Naive thymus-derived CD4-positive, alpha-beta T cell (primary cell): ENCODE measurements at places on chromosomes 4 and X. TPM values are rescaled to one million over a fixed set of nuclear protein-coding genes. Genes with fewer than 3 reads are reported as not detected.

The USP26 gene
- total RNA-seq = not detected

The BST1 gene
- total RNA-seq = 41.8 TPM

The AR gene
- total RNA-seq = not detected

The FGFBP2 gene
- total RNA-seq = 3.9 and 4.5 TPM in 2 replicates

The TMPRSS11F gene
- total RNA-seq = not detected in 2 replicates

The ABLIM2 gene
- 4.8 TPM for total RNA-seq

The XAGE2 gene
- total RNA-seq = not detected

The LCORL gene
- 11.9 TPM for total RNA-seq

The ATP2B3 gene
- total RNA-seq = not detected

The PAGE1 gene
- total RNA-seq = not detected

The MEPE gene
- total RNA-seq = not detected

The ERAS gene
- not detected in 2 replicates for total RNA-seq

The MAGEA11 gene
- total RNA-seq = not detected

The NLRP2B gene
- not detected in 2 replicates for total RNA-seq

The FAM184B gene
- not detected for total RNA-seq

The UGT2B15 gene
- total RNA-seq = not detected

- H3K4me3 ChIP-seq = no peak overlapping the region
- no peaks in the 10 kb centered on the region for H3K4me1 ChIP-seq
- H3K27ac ChIP-seq = no peak overlapping the region
- DNase-seq = no peak
Observed at GRCh38 chrX:23610495-23610894, 56.8 kb upstream of the PRDX4 start.

GRCh38 chrX:44975666-44976263 lies 102.8 kb downstream of the KDM6A start:
- H3K36me3 ChIP-seq = no peaks in the 10 kb centered on the region
- H3K27me3 ChIP-seq = no peaks in the 10 kb centered on the region
- DNase-seq = no peak
- H3K4me1 ChIP-seq = no peaks in the 10 kb centered on the region

- no peaks in the 10 kb centered on the region for H3K36me3 ChIP-seq
- no peak overlapping the region for H3K4me3 ChIP-seq
- peaks cover 7% of the 10 kb centered on the region for H3K27me3 ChIP-seq
- no peak for DNase-seq
- H3K4me1 ChIP-seq = peaks cover 4% of the 10 kb centered on the region
Observed at GRCh38 chrX:137563681-137564651, 2.0 kb upstream of the ZIC3 start.

- DNase-seq = no peak
- no peak overlapping the region for H3K4me3 ChIP-seq
- H3K27ac ChIP-seq = no peak overlapping the region
- H3K4me1 ChIP-seq = no peaks in the 10 kb centered on the region
Observed at GRCh38 chr4:138952411-138952810, 63.2 kb upstream of the NOCT start.

GRCh38 chrX:53085661-53086229 lies 3.6 kb downstream of the TSPYL2 start:
- no peaks in the 10 kb centered on the region for H3K27me3 ChIP-seq
- peaks cover 5% of the 10 kb centered on the region for H3K36me3 ChIP-seq
- no peak overlapping the region for H3K4me3 ChIP-seq
- H3K27ac ChIP-seq = no peak overlapping the region

- no peak for DNase-seq
- no peaks in the 10 kb centered on the region for H3K27me3 ChIP-seq
- H3K4me3 ChIP-seq = no peak overlapping the region
- H3K27ac ChIP-seq = no peak overlapping the region
- no peaks in the 10 kb centered on the region for H3K4me1 ChIP-seq
Observed at GRCh38 chrX:47248576-47248975, 15.8 kb downstream of the USP11 start.

- no peaks in the 10 kb centered on the region for H3K36me3 ChIP-seq
- H3K27ac ChIP-seq = no peak overlapping the region
- no peaks in the 10 kb centered on the region for H3K27me3 ChIP-seq
- DNase-seq = no peak
Observed at GRCh38 chr4:127251423-127251822, 381.3 kb upstream of the INTU start.

- H3K4me1 ChIP-seq = no peaks in the 10 kb centered on the region
- H3K27me3 ChIP-seq = no peaks in the 10 kb centered on the region
- H3K27ac ChIP-seq = no peak overlapping the region
- DNase-seq = no peak
- H3K36me3 ChIP-seq = no peaks in the 10 kb centered on the region
Observed at GRCh38 chr4:117425636-117426035, 340.3 kb upstream of the TRAM1L1 start.

- H3K4me1 ChIP-seq = no peaks in the 10 kb centered on the region
- H3K27me3 ChIP-seq = no peaks in the 10 kb centered on the region
- H3K27ac ChIP-seq = no peak overlapping the region
Observed at GRCh38 chrX:22278375-22278774, 5.7 kb downstream of the CBLL2 start.

DNA sequence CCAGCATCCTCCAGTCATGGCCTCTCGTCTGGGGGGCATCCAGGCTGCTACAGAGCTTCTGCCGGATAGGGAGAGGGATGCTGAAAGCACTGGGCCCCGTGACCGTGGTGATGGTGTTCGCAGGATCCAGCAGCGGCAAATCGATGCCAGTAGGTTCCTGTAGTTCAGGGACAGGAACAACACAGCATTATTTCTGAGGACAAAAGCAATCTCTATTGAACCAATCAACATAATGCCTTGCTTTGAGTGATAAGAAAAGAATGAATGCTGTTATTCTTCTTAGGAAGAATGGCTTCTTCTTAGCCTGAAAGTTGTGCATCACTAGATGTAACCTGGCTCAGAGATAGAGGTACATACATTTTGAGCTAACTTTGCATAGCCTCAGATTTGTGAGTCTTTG lies 378.6 kb downstream of the UNC5C start:
- H3K36me3 ChIP-seq = no peaks in the 10 kb centered on the region
- H3K4me1 ChIP-seq = no peaks in the 10 kb centered on the region
- no peak overlapping the region for H3K27ac ChIP-seq
- no peaks in the 10 kb centered on the region for H3K27me3 ChIP-seq
- no peak overlapping the region for H3K4me3 ChIP-seq

DNA sequence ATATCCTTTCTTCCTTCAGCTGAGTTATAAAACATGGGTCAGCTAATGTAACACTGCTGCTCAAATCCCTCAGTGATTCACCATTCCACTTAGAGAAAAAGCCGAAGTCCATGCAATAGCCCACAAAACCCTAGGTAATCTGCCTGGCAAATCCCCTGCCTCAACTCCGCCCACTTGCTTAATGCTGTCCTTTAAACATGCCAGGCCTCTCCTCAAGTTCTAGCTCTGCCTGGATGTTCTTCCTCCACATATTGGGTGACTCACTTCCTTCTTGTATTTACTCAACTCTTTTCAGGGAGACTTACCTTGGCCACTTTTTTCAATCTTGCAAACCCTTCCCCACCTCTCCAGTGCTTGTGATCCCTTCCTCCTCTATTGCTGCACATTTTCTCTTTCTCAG lies 89.8 kb downstream of the EMCN start:
- no peak overlapping the region for H3K4me3 ChIP-seq
- no peaks in the 10 kb centered on the region for H3K36me3 ChIP-seq
- no peaks in the 10 kb centered on the region for H3K27me3 ChIP-seq
- DNase-seq = no peak
- H3K4me1 ChIP-seq = no peaks in the 10 kb centered on the region

- H3K4me3 ChIP-seq = no peak overlapping the region
- H3K4me1 ChIP-seq = no peaks in the 10 kb centered on the region
- no peak overlapping the region for H3K27ac ChIP-seq
- DNase-seq = no peak
- no peaks in the 10 kb centered on the region for H3K27me3 ChIP-seq
Observed at GRCh38 chr4:11420327-11420726, 8.4 kb downstream of the HS3ST1 start.

GRCh38 chr4:74967324-74967723 lies 34.4 kb downstream of the PARM1 start:
- no peaks in the 10 kb centered on the region for H3K27me3 ChIP-seq
- H3K4me1 ChIP-seq = no peaks in the 10 kb centered on the region
- no peaks in the 10 kb centered on the region for H3K36me3 ChIP-seq

GRCh38 chr4:84338367-84338766 lies 160.7 kb downstream of the NKX6-1 start:
- H3K36me3 ChIP-seq = no peaks in the 10 kb centered on the region
- no peak overlapping the region for H3K27ac ChIP-seq
- H3K4me3 ChIP-seq = no peak overlapping the region
- DNase-seq = no peak
- no peaks in the 10 kb centered on the region for H3K4me1 ChIP-seq

- H3K36me3 ChIP-seq = no peaks in the 10 kb centered on the region
- DNase-seq = no peak
- no peaks in the 10 kb centered on the region for H3K4me1 ChIP-seq
- no peak overlapping the region for H3K4me3 ChIP-seq
- no peaks in the 10 kb centered on the region for H3K27me3 ChIP-seq
Observed at GRCh38 chr4:95107004-95107403, 349.2 kb downstream of the BMPR1B start.

DNA sequence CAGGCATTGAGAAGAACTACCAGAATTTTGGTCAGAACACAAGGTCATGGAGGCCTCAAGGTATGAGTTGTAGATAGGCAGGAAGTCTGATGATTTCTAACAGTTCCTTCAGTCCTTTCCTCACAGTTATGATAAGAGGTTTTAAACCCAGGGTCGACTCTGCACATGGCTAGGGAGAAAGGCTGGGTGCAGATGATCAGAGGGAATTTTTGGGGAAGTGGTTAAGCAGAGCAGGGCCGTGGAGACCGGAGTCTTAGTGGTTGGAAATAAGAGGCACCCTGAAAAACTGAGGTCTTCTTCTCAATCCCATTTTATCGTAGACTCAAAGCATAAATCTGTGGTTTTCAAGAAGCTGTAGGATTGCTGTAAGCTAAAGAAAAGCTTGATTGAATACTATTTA lies 118.5 kb upstream of the ANK2 start:
- H3K36me3 ChIP-seq = no peaks in the 10 kb centered on the region
- DNase-seq = no peak

DNA sequence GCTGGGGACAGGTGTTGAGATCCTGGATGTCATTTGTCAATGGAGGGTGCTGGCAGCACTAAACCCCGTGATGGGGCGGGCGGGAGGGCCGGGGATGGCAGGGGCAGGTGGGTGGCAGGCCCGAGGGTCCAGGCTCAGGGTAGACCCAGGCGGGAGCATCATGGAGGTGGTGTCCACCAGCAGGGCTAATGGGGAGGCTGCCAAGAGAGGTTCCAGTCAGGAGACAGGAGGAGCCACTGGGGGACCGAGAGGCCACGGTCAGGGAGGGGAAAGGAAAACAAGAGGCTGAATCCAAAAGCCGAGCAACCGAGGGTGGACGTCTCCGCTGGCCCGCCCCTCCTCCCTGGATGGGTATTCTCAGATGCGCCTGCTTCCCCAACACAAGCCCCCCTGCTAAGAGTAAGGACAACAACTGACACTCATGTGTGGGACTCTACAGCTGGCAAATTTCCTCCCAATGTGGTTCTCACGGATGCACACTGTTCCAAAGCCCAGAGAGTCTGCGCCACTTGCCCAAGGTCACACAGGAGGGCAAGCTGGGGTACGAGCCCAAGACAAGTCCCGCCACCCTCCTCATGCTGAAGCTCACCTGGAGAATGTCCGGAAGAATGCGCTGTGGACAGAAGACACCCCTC lies 132.0 kb downstream of the CPZ start:
- H3K36me3 ChIP-seq = no peaks in the 10 kb centered on the region
- no peaks in the 10 kb centered on the region for H3K4me1 ChIP-seq
- DNase-seq = no peak
- H3K4me3 ChIP-seq = no peak overlapping the region
- no peak overlapping the region for H3K27ac ChIP-seq
- no peaks in the 10 kb centered on the region for H3K27me3 ChIP-seq
